Bone marrow (tissue), 2 donors: ENCODE measurements at places on chromosomes 11 and 22.

DNA sequence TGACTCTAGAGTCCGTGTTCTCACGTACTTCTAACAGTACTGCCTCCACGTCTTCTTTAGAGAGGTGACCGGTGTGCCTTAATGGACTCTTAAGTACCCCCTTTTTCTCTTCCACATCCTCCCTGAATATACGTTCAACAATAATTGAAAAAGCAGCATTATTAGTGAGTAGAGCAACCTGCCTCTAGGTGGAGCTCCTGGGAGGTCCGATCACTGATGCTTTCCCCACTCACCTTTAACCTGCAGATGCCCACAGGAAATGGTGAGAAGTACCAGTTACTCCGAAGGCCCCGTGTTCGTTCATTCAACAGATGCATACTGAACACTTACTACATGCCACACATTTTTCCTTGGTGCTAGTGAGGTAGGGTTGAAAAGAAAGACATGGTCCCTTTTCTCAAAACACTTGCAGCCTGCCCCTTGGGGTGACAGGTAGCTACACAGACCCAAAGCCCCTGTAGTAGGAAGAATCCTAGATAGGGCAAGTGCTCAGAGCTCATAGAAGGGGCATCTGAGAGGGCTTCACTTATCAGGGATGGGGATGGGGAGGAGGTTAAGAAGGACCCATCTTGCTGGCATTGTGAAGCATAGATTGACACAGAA is 72.7 kb downstream of the FEZ1 start:
- DNase-seq: no peak

DNA sequence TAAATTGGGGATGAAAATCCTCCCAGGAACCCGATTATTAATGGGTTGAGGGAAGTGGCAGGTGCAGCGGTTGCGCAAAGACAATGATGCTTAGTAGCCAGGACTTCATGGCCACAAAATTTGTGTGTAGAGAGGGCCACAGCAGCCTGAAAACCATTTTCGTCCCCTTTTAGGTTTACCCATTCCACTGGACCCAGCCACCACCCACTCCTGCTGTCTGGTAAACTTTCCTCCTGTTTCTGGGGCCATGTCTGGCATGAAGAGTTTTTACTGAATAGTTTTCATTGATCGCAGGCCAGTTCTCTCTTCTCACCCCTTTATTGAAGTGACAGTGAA is 69.5 kb upstream of the SYT13 start:
- no peak for DNase-seq

DNA sequence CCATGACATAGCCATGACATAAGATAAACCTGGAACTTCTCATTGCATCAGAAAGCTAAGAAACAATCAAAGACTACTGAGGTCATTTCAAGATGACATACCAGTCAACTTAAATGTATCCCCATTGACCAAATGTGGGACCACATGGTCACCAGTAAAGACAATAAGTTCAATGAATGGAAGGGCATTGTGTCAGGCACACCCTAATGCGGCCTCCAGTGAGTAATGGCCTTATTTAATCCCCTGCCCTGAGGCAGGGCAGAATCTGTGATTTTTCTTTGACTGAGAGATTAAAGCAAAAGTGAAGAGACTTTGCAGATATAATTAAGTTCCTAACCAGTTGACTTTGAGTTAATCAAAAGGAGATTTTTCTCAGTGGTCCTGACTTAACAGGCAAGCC is 17.3 kb upstream of the SYT8 start:
- DNase-seq: no peak

GRCh38 chr11:120168960-120169681 is 31.2 kb upstream of the TRIM29 start:
- DNase-seq: peak; percentile 55

DNA sequence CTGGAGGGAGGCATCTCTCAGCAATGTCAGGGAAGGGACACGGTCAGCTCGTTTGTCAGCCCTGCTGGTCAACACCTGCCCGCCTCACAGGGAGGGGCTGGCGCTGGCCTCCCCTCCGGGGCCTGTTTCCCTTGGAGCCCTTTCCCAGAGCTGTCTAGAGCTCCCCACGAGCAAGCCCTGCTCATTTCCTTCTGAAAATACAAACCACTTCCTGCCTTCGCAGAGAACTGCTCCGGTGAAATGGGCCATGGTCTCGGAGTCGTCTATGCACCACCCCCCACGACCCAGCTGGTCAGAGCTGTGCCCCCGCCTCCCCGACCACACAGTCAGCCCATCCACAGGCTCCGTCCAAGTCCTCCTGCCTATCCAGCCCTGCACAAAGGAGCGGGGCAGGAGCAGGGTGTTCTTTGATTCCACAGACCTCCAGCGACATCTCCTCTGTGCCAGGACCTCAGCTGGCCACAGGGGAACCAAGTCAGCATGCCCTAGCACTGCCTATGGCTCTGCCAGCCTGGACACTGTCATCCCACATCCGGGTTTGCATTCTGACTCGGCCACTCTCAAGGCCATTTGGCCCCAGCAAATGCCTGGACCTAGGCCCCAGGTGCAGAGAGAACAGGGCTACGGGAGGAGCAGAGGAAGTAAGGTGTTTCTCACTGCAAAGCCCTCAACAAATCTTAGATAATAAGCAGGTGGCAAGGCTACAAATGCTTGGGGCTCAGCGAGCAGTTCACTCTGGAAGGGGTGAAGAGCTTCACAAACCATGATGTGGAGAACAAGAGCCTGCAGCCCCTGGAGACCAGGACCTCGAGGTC is 82.1 kb upstream of the WNT11 start:
- no peak for DNase-seq

GRCh38 chr11:11984563-11984962 is 23.9 kb downstream of the DKK3 start:
- DNase-seq: no peak

DNA sequence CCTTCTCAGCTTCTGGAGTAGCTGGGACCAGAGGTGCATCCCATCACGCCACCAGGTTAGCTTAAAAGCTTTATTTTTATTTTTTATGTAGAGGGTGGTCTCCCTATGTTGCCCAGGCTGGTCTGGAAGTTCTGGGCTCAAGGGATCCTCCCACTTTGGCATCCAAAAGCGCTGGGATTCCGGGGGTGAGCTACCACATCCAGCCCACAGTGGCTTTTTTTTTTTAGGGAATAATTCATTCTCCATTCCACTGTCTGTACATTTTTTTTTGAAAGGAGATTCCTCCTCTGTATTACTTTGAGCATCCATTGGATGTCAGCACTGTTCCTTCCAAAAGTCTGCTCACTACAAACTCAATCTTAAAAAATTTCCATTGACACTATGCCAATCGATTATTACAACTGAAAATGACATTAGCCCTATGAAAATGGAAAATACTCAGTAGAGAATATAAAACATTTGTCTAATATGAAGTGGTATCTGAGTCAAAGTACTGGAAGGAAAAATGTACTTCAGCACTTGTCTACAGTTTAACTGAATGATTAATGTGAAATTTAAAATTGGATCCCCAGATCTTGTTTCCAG is 1.3 kb upstream of the LPXN start:
- DNase-seq: no peak
